ENCODE measurements at places on chromosomes 7 and 10. TPM values are rescaled to one million over a fixed set of nuclear protein-coding genes. Genes with fewer than 3 reads are reported as not detected.

IQUB gene
- total RNA-seq = 3.5 TPM

PPP1R17 gene
- not detected for total RNA-seq

FFAR4 gene
- total RNA-seq = not detected

HOXA3 gene
- total RNA-seq = 1.4 TPM

FEZF1 gene
- total RNA-seq = not detected

IPMK gene
- 4.9 TPM for total RNA-seq

SPACDR gene
- 1.6 TPM for total RNA-seq

AKR1C2 gene
- total RNA-seq = 1.0 TPM

SLC18A2 gene
- total RNA-seq = 0.42 TPM

LMOD2 gene
- 24.3 TPM for total RNA-seq

VSTM2A gene
- not detected for total RNA-seq

DYDC2 gene
- not detected for total RNA-seq

ABCB4 gene
- total RNA-seq = 1.0 TPM

FAM25G gene
- total RNA-seq = not detected

SPDYE11 gene
- not detected for total RNA-seq

FBXL13 gene
- 1.8 TPM for total RNA-seq

CARD11 gene
- total RNA-seq = 0.15 TPM

MARVELD1 gene
- 38.3 TPM for total RNA-seq

NEUROG3 gene
- total RNA-seq = not detected

AGBL3 gene
- total RNA-seq = 1.7 TPM

BAG3 gene
- total RNA-seq = 45.4 TPM

PSAP gene
- 554 TPM for total RNA-seq

HOXA7 gene
- not detected for total RNA-seq

MPP7 gene
- total RNA-seq = 7.7 TPM

SMKR1 gene
- total RNA-seq = not detected

GDF10 gene
- total RNA-seq = 4.0 TPM

AKR1C4 gene
- not detected for total RNA-seq
